ENCODE measurements at places on chromosomes 12 and 14.

DNA sequence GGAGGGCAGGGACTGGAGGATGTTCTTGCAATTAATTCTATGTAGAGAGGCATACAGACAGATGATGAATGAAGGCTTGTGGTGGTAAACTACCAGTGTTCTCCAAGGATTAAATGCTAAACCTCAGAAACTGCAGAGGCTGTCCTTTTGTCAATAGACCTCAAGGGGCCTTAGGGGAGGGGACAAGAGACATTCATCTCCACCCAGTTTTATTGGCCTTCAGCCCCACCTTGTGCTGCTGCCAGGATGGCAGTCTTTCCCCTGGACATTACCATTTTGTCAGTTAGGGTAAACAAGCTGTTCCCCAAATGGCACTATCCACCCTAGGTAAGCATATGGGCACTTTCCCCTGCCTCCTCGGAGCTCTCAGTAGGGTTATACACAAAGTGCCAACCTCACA lies 4.9 kb upstream of the SMAGP start:
- no peak for DNase-seq

GRCh38 chr12:6948873-6949594 lies 2.1 kb upstream of the PTPN6 start:
- no peak for DNase-seq

DNA sequence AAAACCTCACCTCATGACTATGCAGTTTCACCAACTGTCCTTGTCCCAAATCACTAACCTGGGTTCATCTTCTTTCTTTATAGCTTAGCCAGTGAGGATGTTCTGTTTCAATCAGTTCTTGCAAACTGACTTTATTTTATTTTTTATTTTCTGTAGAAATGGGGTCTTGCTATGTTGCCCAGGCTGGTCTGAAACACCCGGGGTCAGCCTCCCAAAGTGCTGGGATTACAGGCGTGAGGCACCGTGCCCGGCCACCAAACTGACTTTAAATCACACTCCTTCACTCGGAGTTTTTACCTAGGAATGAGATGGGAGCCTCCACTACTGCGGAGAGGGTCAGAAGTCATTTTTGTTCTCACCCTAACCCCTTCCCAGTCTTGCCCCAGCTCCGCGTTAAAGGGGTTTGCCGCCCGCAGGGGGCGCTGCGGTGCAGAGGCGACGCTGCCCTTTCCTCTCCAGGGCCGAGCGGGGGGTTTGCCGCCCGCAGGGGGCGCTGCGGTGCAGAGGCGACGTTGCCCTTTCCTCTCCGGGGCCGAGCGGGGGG lies 7.0 kb upstream of the B4GALNT3 start:
- DNase-seq = no peak

DNA sequence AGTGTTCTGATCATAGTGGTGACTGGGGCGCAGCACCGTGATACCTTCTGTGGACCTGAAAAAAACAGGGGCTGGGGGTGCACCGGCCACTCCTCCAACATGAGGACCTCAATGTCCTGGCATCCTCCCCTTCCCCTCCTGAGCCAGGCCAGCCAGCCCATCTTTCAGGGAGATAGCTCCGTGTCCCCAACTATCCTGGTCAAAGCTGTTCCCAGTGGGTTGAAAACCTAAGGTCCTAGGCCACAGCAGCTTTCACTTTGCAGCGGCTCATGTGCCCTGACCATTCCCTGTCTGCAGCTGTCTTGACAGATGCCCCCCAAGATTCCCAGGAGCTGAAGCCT lies 75.7 kb downstream of the BCL11B start:
- DNase-seq = no peak

DNA sequence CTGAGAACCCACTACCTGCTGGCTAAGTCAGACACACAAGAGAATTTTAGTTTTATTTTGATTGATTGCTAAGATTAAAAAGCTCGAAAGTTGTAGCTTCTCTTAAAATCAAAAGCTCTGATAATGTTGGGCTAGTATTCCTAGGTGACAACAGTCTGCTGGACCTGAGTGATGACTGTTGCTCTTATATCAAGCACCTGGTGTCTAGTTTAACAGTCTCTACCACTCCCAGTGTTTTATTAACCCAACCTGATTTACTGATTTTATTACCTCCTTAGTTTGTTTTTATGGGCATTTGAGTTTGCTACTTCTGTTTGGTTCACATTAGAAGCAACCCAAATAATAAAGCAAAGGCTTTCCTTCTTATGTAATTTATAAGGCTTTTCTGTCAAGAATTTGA lies 41.8 kb downstream of the ATP6V1D start:
- no peak for DNase-seq

DNA sequence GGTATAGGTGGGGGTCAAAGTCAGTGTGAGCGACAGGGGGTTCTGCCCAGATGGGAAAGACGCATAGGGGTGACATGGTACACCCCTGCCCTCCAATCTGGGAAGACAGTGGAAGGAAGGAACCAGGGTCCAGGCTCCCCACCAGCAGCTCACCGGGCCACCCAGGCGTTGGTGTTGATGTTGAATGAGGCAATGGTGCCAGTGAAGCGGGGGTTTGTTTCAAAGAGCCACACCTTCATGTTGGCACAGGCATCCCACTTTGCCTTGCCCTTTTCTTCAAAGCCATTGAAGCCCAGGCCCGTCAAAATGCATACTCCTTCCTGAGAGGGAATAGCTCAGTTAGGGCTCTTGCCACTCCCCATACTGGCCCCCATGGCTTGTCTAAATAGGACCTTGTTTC lies 7.5 kb downstream of the EMG1 start:
- no peak for DNase-seq

GRCh38 chr14:70366911-70367310 lies 7.4 kb upstream of the COX16 start:
- DNase-seq = no peak

- DNase-seq = no peak
Measured at GRCh38 chr12:450438-450837, 9.3 kb upstream of the B4GALNT3 start.

GRCh38 chr12:115312901-115313300 lies 628.9 kb upstream of the TBX3 start:
- DNase-seq = no peak

DNA sequence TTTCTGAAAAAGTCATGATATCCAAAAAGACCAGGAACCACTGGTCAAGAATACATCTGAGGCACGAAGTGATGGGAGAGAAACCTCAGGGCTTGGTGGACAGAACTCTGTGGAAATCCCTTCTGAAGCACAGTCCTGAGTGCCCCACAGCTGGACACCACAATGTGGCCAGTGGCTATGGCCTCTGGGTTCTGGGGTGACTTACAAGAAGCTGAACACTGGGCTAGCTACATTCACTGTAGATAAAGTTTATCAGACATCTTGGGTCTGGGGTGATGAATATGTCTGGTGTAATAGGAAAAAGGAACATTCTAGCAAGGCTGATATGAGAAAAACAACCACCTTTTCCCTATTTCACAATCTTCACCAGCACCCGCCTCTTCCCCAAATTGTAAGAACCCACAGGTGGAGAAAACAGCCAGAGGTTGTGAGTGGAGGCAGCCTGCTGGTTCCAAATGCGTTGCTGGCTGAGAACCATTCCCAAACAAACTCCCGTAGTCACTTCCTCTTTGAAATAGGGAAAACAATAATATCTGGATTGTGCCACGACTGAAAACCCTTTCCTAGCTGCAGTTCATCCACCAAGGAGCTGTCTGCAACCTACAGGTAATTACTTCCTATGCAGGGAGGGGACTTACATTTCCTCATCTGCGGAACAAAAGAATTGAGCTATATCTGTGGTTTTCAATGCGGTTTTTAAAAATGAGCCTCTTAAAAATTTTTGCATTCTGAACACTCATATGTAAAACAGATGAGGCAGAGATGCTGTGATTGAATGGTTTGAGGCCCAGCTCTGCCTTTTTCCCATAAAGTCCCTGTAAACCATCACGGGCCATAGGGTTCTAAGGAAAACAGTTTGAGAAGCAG lies 193.6 kb downstream of the SLC41A2 start:
- no peak for DNase-seq

GRCh38 chr12:14303661-14304155 lies 61.8 kb upstream of the ATF7IP start:
- no peak for DNase-seq

GRCh38 chr12:2029851-2030250 lies 22.9 kb upstream of the CACNA1C start:
- no peak for DNase-seq

GRCh38 chr12:119715268-119715620 lies 47.3 kb downstream of the PRKAB1 start:
- DNase-seq = no peak

GRCh38 chr12:56212361-56212760 lies 9.4 kb downstream of the RNF41 start:
- no peak for DNase-seq

DNA sequence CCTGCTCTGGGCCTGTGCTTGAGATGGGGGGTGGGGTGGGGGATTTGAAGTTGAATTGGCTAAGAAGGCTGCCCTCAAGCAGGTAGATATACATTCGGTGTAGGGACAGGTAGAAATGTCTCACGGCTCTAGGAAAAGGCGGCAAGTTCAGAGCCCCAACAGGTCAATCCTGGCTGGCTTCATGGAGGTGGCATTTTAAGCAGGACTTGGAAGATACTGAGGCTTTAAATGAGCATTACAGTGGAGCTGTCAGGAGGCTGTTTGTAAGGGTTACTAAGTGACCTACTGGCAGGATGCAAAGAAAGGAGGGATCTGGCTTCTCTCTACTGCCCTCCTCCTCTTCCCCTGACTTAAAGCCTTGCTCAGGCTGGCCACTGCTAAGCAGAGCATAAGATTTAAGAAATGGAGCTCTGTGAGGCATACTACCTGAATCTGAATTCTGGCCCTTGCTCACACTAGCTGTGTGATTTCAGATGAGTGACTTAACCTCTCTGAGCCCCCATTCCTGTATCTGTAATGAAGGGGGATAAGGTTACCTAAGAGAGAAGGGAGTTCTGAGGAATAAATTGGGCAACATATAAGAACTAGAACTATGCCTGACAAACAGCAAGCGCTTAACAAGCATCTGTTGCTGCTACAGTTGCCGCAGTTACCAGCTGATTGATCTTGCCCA lies 61.6 kb downstream of the SLC24A4 start:
- no peak for DNase-seq
